ENCODE measurements at places on chromosomes 6 and 20. TPM values are rescaled to one million over a fixed set of nuclear protein-coding genes. Genes with fewer than 3 reads are reported as not detected.

HSPA12B gene
- total RNA-seq: 12.7 TPM

ID4 gene
- total RNA-seq: 32.6 TPM

NDUFAF4 gene
- total RNA-seq: 13.8 TPM

SAMD10 gene
- total RNA-seq: 5.1 TPM

EPPIN gene
- total RNA-seq: not detected

NKAPL gene
- 1.3 TPM for total RNA-seq

PXT1 gene
- total RNA-seq: not detected

OPRM1 gene
- not detected for total RNA-seq

BPIFB4 gene
- total RNA-seq: not detected

OR12D3 gene
- total RNA-seq: not detected

PBOV1 gene
- total RNA-seq: not detected

FUT9 gene
- not detected for total RNA-seq

MLIP gene
- 292 TPM for total RNA-seq

ATAT1 gene
- total RNA-seq: 5.5 TPM

FAM83D gene
- total RNA-seq: not detected

METTL24 gene
- 2.4 TPM for total RNA-seq

TRAPPC3L gene
- total RNA-seq: 0.21 TPM

GRCh38 chr6:132614554-132614953 is 9.5 kb downstream of the TAAR2 start:
- no peak for DNase-seq

GRCh38 chr6:155504848-155505607 is 49.4 kb upstream of the NOX3 start:
- no peak for DNase-seq

DNA sequence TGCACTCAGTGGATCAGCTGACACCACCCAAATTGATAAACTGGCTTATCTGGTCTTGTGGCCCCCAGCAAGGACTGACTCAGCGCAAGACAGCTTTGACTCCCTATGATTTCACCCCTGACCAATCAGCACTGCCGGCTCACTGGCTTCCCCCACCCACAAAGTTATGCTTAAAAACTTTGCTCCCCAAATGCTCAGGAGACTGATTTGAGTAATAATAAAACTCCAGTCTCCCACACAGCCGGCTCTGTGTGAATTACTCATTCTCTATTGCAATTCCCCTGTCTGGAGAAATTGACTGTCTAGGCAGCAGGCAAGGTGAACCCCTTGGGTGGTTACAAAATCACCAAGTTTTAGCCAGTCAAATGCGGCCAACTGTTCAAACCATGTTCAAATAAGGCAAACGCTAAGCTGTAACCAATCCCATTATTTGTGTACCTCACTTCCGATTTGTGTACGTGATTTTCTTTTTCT is 32.5 kb downstream of the SLC22A2 start:
- DNase-seq: no peak

- DNase-seq: no peak
Observed at GRCh38 chr20:18671203-18671710, 83.4 kb downstream of the DTD1 start.

GRCh38 chr20:53813636-53814035 is 220.0 kb upstream of the ZNF217 start:
- no peak for DNase-seq

- no peak for DNase-seq
Observed at GRCh38 chr6:73898599-73898998, 202.6 kb downstream of the CD109 start.

GRCh38 chr6:144150710-144151657 is 667 bp downstream of the STX11 start:
- DNase-seq: no peak

- no peak for DNase-seq
Observed at GRCh38 chr20:48828734-48829460, 1.1 kb upstream of the PREX1 start.

DNA sequence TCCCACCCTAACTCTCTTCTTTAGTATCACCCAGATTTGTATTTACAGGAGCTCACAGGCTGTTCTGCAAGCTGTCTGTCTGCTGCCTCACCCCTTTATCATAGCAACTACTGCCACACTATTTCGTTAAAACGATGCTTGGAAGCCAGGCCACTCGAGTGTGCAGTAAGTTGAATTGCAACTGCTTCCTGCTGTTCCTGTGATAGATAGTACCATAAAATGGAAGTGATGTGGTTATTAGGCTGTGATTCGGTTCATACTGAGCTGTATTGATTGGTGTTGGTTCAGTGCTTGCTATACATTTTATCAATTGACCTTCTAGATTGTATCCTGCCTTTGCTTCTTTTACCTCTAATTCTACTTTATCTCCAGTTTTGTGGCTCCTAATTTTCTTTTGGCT is 325.4 kb downstream of the RNF144B start:
- no peak for DNase-seq

DNA sequence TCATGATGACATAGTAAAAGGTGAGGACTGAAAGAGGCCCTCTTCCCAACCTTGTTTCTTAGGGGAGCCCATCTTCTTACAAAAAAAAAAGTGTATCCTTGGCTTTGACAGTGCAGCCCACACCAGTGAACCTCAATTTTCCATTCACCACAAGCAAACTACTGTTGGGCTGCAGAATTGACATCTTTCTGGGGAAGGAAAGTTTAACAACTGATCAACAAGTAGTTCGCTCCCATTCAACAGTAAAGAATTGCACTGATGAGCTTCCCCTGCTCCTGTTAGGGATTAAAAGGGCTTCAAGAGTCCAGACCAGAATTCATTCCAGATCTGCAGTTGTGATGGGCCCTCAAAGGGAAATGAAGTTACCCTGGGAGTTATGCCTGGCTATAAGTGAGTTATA is 13.9 kb upstream of the CLIC5 start:
- no peak for DNase-seq

- no peak for DNase-seq
Observed at GRCh38 chr20:24117383-24117782, 128.8 kb upstream of the GGTLC1 start.

GRCh38 chr6:115729036-115729435 is 331.7 kb downstream of the FRK start:
- no peak for DNase-seq

GRCh38 chr6:82227770-82228169 is 19.8 kb downstream of the IBTK start:
- DNase-seq: no peak

GRCh38 chr6:106102034-106102433 is 15.9 kb downstream of the PRDM1 start:
- no peak for DNase-seq

DNA sequence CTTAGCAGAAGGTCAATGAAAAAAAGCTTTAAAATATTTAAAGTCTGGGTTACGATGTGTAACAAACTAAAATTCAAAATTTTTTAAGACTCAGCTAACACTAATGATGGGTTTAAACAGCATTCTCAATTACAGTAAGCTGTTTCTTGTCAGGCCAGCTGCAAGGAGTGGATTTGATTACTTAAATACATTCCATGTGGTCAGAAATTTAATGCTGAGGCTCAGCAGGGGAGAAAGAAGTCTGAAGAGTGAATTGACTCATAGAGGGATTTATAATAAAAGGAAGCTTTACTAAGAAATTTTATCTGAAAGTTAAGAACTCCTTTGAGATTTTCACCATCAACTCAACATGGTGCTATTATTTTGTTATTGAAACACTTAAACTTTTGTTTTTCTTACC is 398.6 kb downstream of the KHDRBS2 start:
- no peak for DNase-seq

DNA sequence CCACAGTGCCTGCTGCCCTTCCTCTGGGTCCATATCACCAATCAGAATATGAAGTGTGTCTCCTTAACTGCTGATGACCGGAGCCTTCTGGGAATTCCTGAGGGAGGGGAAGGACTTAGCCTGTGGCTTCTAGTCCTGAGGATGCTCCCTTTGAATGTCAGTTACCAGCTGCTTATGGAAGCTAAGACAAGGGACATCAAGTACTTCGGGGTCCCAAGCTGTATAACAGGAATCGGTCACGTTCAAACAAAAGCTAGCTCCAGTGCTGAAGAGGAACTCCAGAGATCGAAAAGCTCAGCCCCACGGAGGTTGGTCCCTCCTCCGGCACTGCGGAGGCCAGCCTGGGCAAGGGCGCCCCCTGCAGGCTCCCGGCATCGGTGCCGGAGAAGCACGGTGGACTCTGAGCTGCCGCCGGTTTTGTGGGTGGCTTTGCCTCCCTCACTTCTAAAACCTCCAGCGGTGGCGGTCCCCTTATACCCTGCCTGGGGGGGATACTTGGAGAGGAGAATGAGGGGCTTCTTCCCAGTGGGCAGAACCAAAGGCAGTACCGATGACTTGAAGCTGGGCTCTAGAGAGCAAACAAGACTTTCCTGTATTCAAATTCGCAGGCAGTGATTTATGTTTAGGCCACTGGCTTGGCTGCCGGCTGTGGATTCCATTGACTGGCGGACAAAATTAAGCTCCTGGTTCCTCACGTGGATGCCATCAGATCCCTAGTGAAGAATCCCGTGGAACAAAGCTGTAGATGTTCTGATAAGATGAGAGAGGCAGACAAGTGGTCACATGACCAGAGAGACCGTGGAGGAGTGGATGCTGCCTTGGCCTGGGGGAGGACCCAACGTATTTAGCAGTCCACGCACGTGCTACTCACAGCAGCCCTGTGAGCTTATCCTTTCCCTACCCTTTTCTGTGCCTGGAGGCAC is 16.2 kb upstream of the UBR2 start:
- DNase-seq: peak; percentile 81

GRCh38 chr20:48319943-48320584 is 507.7 kb downstream of the PREX1 start:
- DNase-seq: no peak

DNA sequence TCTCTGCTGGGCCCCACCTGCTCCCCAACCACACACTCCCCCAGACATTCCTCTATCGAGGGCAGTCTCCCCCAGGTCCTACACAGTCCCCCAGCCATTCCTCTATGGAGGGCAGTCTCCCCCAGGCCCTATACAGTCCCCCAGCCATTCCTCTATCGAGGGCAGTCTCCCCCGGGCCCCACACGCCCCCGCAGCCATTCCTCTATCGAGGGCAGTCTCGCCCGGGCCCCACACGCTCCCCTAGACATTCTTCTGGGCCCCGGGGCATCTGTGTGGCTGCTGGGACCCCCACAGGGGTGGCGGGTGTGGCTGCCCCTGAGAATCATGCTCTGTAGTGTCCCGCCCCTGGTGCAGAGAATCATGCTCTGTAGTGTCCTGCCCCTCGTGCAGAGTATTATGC is 43.6 kb upstream of the BHLHE23 start:
- DNase-seq: no peak

DNA sequence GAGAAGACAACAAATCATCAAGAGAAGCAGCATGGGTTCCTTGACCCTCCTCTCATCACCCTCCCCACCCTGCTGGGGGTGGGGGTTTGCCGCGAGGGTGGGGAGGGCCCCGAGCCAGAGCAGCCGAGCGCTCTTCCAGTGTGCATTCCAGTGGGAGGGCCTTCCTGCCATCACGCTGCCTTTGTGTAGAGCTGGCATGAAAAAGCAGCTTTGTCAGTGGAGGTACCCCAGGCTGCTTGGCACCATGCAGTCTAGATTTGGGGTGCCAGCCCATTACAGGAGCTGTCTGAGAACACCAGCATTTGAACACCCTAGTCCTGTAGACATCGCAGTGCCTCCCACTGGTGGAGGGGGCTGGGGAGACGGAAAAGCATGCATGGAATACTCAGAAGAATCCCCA is 12.2 kb downstream of the BAK1 start:
- DNase-seq: no peak

- no peak for DNase-seq
Observed at GRCh38 chr6:1739220-1739619, 129.5 kb downstream of the FOXC1 start.

DNA sequence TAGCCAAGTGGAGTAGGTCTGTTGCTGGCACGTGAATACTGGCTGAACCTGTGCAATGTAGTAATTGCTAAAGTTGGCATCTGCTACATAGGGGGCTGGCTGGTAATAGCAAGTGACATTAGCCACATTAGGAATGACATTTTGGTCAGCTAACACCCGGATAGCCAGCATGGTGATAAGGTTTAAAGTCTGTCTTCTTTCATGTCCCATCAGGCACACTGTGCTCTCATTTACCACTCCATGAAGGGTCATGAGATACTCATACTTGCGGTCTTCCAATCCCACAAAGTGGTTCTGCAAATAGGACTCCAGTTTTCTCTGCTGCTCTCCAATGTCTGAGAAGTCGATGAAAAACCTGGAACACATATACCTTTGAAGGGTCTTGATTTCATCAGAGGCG is 2.8 kb downstream of the TENT5A start:
- no peak for DNase-seq

DNA sequence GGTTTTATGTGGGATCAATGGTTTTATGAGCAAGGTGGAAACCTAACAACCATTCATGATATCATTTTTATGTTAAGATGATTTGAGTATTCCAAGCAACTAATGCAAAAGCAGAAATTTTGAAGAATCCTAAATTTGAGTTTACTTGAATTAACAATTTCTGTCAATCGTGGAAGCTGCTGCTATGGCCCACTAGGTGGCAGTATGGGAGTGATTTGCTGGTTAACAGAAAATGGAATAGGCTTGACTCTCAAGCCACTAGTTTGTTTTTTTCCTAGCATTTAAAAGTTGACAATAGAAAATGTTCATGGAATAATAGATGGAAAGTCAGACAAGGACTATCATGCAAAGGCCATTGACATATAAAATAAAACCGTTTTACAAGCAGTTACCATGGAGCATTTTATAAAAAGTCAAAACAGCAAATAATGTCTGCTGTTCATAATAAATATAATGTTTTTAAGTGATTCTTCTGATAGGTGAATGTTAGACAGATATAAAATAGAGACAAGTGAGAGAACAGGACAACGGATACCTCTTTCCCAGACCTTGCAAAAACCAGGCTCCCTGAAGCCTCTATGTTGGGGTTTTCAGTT is 43.0 kb upstream of the TMEM200A start:
- DNase-seq: no peak

DNA sequence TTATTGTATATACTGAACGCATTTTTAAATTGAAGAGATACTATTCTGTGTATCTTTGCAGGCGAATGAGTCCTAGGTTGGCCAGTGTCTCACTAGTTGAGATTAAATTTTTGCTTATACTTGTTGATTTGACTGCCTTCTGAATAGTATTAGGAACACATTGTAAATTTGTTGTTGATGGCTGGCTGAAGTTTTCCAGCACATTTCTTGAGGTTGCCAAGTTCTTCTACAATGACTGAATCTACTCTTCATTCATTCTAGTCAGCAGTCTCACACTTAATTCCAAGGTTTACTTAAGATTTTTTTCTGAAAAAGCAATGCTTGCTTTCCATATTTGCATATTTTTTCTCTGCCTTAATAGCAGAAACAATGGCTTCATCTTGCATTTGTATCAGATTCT is 151.7 kb downstream of the ZFAND3 start:
- no peak for DNase-seq

DNA sequence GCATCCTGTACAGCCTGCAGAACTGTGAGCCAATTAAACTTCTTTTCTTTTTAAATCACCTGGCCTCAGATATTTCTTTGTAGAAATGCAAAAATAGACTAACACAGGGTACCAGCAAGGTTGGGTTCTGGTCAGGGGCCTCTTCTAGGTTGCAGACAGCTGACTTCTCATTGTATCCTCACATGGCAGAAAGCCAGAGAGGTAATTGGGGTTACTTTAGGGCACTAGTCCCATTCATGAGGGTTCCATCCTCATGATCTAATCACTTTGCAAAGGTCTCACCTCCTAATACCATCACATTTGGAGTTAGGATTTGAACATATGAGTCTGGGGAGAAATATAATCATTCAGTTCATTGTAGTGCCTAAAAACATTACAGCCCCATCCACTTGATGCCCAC is 101.5 kb downstream of the LCA5 start:
- no peak for DNase-seq

- DNase-seq: no peak
Observed at GRCh38 chr20:45183084-45183483, 8.4 kb downstream of the PI3 start.

GRCh38 chr6:150391414-150391813 is 22.6 kb downstream of the IYD start:
- DNase-seq: no peak

- no peak for DNase-seq
Observed at GRCh38 chr20:16819483-16819882, 71.3 kb downstream of the OTOR start.

All from tibial nerve (tissue), 4 donors.